Activated CD4-positive, alpha-beta T cell treated with anti-CD3 and anti-CD28 coated beads, Interleukin-10, Interleukin-2, amounts not matched to agents 100 ng/mL and 50 ng/mL, durations not matched to agents 16 hours and 8 hours (primary cell): ENCODE measurements at places on chromosomes 2 and 18.
A peak's percentile ranks its signal among the peaks of the same experiment; 100 is the strongest.

- DNase-seq = no peak
Observed at GRCh38 chr2:57562495-57562894, 484.1 kb upstream of the VRK2 start.

GRCh38 chr2:118830118-118830517 lies 17.3 kb downstream of the EN1 start:
- DNase-seq = no peak

- no peak for DNase-seq
Observed at GRCh38 chr2:3610881-3611505, 16.1 kb downstream of the COLEC11 start.

DNA sequence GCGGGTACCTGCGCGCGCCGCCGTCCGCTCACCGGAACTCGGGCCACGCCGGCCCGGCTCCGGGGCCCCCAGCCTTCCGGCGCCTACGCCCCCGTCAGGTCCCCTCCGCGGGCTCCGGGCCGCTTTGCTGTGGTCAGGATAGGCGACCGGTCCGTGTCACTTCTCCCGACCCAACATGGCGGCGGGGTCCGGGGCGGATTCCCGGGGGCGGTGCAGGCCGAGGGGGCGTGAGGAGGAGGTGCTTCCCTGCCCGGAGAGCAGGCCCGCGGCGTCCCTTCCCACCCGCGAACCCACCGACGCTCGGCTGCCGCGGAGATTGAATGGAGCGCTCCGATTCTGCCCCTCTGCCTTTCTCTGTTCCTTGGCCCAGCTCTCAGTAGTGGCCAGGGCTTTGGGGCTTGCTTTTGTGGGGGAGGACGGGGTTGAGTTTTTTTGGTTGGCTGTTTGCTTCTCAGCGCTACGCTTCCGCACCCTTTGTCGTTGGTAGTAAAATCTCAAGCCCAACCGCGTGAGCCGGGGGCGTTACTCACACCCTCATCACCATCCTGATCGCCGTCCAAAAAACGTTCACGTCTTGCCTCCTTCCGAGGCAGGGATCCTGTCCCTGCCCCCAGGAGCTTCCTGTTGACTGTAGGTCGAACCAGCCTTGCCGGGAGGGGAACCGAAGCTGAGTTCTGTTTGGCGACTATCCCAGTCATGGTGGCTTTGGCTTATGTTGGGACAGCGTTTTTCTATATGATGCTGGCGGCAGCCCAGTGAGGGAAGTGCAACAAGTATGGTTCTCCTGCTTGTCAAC lies 532 bp upstream of the YES1 start:
- peak; percentile 84 for DNase-seq

DNA sequence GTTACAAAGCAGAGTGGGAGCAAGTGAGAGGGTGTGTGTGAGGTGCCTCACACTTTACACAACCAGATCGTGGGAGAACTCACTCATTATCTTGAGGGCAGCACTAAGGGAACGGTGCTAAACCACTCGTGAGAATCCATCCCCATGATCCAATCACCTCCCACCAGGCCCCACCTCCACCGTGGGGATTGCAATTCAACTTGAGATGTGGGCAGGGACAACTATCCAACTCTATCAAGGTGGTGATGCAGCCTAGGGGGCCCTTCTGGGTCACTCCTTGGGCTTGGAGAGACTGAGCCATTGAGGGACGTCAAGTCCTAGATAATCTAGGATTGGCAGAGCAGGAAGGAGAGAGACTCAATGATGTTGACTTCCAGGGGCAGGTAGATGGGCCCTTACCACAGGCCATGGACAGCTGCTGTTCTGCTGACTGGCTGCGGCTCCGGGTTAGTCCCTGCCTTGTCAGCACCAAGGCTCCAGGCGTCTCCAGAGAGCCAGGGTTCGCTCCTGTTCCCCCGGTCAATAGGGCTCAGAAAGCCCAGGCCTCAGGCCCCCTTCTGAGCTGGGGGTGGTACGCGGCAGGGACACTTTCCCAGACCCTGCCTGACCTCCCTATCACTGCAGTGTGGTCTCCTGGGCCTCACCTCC lies 193.2 kb upstream of the HS6ST1 start:
- no peak for DNase-seq

DNA sequence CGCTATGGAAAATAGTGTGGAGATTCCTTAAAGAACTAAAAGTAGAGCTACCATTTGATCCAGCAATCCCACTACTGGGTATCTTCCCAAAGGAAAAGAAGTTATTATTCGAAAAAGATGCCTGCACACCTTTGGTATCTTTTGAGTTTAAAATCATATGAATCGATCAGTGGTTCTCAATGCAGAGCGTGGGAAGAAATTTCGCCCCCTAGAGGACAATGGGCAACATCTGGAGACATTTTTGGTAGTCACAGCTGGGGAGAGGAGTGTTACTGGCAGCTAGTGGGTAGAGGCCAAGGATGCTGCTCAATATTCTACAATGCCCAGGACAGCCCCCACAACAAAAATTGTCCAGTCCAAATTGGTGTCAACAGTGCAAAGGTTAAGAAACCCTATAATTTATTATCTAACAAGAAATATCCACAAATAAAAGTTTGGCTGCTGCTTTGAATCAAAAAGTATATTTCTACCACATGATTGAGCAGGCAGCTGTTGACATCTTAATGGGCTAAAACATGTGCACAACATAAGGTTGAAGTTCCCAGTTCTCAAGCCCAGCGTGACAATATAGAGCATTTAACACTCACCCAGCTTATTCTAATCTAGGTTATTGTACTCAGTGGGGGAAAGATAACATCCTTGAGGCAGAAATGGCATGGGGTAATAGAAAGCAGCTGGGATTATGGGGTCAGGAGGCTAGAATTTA lies 425.7 kb downstream of the LRATD1 start:
- DNase-seq = peak; percentile 55

DNA sequence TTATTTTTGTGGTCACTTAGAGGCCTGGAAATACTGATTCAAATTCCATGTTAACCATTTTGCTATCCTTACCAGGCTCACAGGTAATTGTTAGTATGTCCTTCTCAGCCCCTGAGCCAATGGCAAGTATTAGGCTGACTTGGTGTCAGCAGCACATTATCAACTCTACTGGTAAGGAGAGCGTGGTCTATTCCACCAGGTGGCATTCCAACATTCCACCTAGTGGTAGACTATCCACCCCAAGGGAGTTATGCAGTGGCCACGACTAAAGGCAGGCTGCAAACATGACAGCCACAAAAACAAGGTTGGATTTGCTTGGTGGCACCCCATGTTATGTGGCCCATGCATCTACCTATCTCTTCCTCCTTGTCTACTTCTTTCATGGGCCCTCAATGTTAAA lies 31.8 kb upstream of the GCC2 start:
- no peak for DNase-seq

DNA sequence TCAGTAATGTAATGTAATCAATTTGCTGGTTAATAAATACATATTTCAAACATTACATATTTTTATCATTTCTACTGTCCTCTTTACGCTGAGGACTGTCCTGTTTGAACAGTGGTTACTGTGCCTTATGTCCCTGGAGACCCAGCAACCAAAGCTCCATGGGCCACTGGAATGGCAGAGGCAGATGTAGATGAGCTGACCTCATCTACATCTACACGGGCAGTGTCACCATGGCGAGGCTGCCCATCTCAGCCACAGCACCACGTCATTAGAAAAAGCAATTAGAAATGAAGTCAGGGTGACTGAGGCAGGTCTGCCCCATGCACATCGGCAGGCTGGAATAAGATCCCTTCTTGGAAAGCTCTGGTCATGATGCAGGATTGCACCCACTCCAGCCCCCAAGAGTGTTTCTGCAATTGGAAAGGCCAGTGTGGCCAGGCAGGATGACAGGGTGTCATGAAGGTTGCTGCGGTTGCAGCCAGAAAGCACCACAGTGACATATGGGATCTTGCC lies 237.5 kb downstream of the NDUFA10 start:
- DNase-seq = no peak

- DNase-seq = no peak
Observed at GRCh38 chr2:16118611-16119590, 178.6 kb downstream of the MYCN start.

DNA sequence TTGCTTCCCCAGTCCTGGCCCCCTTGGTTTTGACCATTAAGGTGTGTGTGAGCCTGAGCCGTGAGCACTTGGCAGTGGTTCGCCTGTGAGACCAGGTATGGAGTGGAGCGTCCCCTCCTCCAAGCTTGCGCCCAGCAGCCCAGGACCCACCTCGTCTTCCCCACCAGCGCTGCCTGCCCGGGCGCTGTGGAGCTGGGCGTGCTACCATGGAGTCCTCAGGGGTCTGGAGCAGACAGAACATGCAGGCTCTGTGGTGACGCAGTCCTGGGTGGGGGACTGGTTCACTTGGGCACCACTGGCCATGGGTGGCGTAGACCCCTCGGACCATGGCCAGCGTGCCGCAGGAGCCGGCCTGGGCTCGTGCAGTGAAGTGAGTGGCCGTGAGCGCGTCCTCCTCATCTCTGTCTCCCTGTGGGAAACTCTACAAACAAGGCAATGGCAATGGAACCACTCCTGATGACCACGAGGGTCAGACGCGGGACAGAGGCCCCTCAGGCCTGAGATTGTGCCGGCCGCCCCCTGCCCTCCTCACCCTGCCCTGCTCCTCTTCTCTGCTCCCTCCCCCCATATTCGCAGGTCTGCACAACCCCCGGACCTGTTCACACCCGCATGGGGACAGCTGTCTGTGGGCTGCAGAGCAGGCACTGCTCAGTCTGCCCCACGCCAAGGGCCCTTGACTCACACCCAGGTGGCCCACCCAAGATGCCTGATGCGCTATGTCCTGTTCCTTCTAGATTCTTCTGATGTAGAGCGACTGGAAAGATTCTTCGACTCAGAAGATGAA lies 15.0 kb downstream of the DTYMK start:
- DNase-seq = no peak

- DNase-seq = no peak
Observed at GRCh38 chr2:74401891-74402290, 19.5 kb downstream of the C2orf81 start.

GRCh38 chr18:74429096-74429495 lies 28.0 kb downstream of the DIPK1C start:
- DNase-seq = no peak

DNA sequence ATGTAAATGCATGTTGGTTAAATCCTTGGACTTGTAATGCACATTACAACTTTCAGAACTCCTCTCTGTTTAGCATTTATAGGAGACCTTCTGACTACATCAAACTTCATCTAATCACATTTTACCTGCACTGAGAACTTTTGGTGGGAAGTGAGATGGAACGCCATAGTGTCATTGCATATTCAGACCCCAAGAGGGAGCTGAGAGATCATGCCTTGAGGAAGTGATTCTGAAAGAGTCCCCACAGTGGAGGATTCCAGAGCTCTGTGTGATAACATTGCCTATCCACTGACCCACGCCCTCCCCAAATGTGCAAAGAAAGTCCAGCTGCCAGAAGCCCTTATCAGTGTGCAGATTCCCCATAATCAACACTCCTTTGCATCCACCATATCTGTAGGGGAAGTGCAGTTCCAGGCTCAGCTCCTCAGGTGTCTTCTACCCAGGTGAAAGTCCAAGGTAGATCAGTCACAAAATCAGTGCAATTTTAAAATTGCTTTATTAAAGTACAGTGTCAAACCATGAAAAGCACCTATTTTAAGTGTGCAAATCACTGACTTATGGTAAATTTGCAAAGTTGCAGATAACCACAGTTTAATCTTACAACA lies 212.4 kb downstream of the RPIA start:
- DNase-seq = peak; percentile 29

GRCh38 chr2:44649381-44649780 lies 287.6 kb downstream of the CAMKMT start:
- DNase-seq = no peak

- DNase-seq = no peak
Observed at GRCh38 chr2:86216575-86217555, 17.6 kb downstream of the MRPL35 start.

DNA sequence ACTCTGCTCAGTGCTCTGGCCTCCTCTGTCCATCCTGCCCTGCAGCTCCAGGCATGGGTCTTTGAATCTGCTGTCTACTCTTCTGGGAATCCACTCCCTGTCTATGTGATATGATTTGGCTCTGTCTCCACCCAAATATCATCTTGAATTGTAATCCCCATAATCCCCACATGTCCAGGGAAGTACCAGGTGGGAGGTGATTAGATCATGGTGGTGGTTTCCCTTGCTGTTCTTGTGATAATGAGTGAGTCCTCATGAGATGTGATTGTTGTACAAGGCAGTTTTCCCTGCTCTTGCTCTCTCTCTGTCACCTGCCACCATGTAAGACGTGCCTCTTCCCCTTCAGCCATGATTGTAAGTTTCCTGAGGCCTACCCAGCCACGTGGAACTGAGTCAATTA lies 881.8 kb upstream of the ID2 start:
- DNase-seq = no peak

- DNase-seq = no peak
Observed at GRCh38 chr18:39172695-39173421, 1607.3 kb upstream of the CELF4 start.

GRCh38 chr2:105989070-105989469 lies 205.0 kb downstream of the UXS1 start:
- no peak for DNase-seq

DNA sequence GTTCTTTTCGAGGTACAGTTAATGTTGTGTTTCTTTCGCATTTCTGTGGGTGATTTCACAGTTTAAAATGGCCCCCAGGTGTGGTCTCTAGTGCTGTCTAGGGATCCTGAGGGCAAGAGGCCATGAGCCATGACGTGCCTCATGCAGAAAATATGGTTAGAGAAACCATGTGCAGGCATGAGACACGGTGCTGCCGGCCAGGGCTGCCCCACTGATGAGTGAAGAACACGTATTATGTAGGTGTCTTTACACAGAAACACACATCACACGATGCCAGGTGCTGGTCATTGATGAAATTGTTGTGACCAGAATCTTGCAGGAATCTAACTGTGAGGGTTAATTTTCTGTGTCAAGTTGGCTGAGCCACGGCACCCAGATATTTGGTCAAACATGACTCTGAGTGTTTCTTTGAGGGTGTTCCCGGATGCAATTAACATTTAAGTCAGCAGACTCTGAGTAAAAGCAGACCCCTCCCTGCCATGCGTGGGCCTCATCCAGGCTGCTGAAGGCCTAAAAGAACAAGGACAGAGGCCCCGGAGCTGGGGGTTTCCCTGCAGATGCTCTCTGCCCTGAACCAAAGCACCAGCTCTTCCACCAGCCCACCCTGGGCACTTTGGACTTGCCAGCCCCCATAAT lies 463.0 kb upstream of the MYT1L start:
- no peak for DNase-seq

DNA sequence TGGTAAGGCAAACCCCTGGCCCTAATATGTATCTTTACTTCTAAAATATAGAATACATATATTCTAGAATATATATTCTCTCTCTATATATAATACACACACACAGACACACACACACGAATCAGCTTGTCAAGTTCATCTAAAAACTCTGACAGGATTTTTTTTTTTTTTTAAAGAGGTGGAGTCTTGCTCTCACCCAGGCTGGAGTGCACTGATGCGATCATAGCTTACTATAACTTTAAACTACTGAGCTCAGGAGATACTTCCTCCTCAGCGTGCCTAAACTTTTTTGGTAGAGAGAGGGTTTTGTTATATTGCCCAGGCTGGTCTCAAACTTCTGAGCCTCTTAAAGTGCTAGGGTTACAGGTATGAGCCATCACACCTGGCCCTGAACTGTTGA lies 45.2 kb downstream of the DOK1 start:
- no peak for DNase-seq

GRCh38 chr18:26650310-26651268 lies 102.2 kb upstream of the KCTD1 start:
- DNase-seq = no peak
